GM12891 (cell line): ENCODE measurements at places on chromosomes 3 and 15.

- no peak for DNase-seq
Measured at GRCh38 chr15:75928680-75929608, 25.3 kb downstream of the FBXO22 start.

GRCh38 chr3:31498791-31499190 is 33.9 kb upstream of the STT3B start:
- no peak for DNase-seq

DNA sequence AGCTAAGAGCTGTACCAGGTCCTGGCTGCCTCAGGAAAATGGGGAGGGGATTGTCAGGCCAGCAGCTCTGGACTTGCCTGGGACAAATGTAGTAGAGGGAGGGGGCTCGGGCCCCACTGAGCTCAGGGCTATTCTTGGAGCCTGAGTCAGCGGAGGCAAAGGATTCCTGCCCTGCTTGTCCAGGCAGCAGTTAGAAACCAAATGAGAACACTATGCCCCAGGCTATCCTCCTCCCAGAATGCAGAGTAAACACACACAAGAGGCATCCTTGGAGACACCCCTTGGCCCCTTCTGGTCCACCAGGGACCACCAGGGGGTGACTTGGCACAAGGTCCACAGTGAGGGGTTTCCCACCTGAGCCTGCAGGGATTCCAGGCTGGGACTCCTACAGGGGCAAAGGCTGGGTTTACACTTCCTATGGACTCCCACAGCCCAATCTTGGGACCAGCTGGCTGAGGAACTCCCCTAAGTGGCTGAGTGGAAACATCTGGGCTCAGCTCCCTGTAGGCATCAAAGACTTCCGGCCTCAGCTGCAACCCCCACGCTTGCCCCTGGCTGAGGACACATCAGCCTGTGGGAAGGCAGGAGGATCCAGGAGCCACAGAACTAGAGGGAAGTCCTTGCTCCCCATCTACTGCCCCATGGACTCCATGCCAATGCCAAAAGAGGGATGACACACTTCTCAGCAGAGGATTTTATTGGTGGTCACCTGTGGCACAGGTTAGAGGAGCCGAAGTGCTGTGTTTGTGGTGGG is 3.4 kb upstream of the COL7A1 start:
- no peak for DNase-seq

DNA sequence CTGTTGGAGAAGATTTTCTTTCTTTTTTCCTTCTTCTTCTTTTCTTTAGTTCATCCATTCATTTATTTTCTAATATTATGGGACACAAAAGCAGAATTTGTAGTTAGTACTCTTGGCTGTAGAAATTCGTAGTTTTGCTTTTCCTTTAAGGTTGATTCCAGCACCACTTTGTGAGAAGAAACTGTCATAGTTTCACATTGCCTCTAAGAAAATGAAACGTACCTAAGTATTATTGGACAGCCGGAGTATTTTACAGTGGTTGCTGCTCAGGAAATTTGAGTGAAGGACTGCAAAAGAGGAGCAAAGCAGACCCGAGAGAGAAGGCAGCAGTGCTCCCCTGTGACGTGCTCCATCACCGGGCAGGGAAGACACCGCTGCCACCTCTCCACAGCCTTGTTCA is 48.1 kb downstream of the PLCL2 start:
- no peak for DNase-seq

DNA sequence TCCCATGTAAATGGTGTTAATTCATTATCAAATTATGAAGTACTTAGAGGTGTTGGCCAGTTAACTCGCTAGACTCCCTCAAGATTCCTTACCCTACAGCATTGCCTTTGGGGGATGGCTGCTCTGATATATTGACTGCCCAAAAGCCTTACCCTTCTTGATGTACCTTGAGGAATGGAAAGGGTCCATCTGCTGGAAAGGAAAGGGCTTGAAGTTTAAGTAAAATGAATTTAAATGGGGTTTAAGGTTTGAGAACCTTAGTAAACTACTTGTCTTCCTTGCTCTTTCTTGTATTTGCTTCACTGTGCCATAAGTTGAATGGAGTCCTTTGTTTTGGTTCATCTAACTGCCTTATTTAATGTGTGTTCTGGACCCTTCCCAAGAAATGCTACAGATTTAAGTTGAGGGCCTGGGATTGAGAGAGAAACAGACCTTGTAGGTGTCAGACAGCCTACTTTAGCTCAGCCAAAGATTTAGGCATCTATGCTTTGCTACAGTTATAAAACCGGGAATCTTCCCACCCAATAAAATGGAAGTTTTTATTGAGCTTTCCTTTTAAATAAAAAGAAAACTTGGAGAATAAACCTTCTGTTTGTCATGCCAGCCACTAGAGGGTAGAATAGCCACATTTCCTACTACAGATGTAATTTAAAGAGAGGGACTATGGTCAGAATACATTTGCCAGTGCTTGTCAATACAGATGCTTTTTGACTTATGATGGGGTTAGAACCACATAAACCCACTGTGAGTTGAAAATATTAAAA is 25.3 kb downstream of the CMSS1 start:
- DNase-seq = no peak

GRCh38 chr3:127170814-127171213 is 22.1 kb upstream of the PRR23E start:
- no peak for DNase-seq

DNA sequence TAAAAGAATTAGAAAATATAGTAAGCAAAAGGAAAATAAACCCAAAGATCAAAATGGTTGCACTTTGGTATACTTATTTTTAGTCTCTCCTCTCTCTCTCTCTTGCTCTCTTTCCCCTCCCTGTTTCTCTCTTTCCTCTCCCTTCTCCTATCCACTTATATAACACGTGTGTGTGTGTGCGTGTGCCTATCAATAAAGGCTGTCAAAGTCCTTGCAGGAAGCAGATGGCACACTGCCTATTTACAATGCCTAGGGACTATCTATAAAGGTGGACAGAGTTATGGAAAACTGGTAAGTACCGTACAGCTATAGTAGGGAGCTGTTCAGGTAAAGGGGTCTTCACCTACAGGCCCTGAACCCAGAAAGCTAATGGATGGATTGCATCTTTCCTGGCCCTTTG is 161.6 kb downstream of the SQOR start:
- no peak for DNase-seq

- no peak for DNase-seq
Measured at GRCh38 chr3:38648659-38649499, 608 bp downstream of the SCN5A start.

DNA sequence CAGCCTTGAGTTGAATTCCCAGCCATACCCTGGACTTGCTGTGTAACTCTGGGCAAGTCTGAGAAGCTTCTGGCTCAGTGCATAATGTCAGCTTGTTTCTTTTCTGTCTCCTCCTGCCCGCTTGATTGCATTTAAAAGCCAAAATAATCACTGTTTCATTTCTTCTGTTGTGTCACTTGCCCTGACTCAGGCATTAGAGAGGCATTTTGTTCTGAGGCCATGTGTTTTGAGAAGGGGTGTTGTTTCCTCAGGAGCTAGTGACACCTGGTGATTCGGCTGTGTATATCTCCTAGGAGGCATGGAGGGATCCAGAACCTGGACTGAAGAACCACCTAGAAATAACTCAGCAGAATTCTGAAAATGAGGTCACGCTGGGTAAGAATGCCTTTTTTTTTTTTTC is 16.0 kb downstream of the WDR73 start:
- no peak for DNase-seq

GRCh38 chr3:141015481-141015880 is 35.7 kb upstream of the SPSB4 start:
- no peak for DNase-seq

GRCh38 chr15:64892847-64893403 is 18.8 kb upstream of the ANKDD1A start:
- DNase-seq = no peak

- DNase-seq = no peak
Measured at GRCh38 chr3:172135185-172135584, 95.8 kb downstream of the FNDC3B start.

DNA sequence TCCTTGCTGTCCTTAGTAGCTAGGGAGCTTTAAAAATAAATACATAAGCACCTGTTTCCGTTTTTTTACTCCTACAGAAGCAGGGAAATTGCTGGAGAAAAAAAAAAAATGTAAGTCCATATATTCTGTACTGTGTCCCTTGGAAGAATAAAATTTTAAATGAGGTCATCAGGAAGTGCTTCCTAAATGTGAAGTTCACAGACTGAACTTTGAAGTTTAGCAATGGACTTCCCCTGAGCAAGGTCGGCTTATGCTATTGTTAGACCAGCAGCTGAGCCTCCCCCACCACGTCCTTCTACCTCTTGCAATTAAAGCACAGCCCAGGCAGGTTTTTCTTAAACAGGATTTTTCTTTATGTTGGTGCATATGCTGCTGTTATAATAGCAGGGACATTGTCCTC is 26.3 kb downstream of the LIPC start:
- DNase-seq = no peak

GRCh38 chr15:48102167-48102566 is 18.6 kb upstream of the SLC24A5 start:
- DNase-seq = no peak

DNA sequence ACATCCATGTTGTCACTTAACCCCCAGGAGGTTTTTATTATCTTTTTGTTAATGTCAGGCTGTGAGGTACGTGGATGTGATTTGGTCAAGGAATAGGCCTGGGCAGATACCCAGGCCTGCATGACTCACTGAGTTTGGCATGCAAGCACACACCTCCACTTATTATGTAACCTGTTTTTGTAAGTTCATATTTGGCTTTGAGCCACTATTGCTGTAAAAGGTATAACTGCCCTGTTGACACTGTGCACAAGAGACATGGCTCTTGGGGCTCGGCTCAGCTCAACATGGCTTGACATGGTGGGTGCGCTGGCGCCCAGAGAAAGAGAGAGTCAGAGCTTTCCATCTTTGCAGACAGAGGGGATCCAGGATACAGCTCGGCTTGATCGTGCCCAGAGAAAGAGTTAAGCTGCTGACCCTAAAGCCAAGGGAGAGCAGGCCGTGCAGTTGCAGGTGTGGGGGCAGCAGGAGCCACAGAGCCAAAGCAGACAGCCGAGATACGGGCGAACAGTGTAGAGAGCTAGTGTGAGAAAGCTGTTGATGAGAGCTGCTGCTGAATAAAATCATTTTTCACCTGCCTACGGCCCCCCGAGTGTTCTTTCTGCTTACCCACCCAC is 67.9 kb upstream of the UNC13C start:
- no peak for DNase-seq

- no peak for DNase-seq
Measured at GRCh38 chr3:155317211-155317610, 23.7 kb upstream of the STRIT1 start.

GRCh38 chr3:129058441-129059200 is 2.0 kb upstream of the GP9 start:
- no peak for DNase-seq

DNA sequence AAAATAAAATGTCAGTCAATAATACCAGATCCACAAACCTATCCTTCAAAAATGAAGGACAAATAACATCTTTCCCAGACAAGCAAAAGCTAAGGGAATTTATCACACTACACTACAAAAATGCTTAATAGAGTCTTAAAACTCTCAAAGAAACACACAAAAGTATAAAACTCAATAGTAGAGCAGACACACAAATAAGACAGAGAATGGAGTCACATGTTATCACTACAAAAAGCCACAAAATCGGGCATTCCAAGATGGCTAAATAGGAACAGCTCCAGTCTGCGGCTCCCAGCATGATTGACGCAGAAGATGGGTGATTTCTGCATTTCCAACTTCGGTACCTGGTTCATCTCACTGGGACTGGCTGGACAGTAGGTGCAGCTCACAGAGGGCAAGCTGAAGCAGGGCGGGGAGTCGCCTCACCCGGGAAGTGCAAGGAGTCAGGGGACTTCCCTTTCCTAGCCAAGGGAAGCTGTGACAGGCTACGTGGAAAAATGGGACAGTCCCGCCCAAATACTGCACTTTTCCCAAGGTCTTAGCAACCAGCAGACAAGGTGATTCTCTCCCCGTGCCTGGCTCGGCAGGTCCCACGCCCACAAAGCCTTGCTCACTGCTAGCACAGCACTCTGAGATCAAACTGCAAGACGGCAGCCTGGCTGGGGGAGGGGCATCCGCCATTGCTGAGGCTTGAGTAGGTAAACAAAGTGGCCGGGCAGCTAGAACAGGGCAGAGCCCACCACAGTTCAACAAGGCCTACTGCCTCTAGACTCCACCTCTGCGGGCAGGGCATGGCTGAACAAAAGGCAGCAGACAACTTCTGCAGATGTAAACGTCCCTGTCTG is 46.3 kb downstream of the SENP7 start:
- DNase-seq = no peak

DNA sequence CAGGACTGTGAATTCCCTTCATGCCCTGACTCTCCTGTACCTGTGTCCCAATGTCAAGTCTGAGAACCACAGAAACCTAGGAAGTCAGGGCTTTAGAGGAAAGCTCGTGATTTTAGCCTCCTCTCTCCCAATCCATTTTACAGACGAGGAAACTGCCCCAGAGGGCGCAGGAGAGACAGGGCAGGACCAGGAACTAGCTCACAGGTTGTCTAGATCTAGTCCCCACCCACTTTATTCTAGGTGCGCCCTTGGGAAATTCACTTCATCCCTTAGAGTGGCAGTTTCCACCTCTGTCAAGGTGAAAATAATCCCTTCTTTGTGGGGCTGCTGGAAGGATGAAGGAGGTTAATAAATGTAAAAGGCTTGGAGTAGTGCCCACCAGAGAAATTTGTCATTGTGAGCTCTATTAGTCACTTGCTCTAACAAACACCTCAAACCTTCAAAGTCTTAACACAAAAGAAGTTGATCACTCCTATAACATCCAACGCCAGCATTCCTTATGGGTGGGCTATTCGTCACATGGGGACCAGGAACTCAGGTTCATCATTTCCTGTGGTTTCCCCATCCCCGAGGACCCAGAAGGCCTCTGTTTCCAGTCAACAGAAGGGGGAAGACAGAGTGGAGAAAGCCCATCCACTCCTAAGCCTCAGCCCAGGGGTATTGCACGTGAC is 282.3 kb downstream of the XXYLT1 start:
- DNase-seq = no peak

DNA sequence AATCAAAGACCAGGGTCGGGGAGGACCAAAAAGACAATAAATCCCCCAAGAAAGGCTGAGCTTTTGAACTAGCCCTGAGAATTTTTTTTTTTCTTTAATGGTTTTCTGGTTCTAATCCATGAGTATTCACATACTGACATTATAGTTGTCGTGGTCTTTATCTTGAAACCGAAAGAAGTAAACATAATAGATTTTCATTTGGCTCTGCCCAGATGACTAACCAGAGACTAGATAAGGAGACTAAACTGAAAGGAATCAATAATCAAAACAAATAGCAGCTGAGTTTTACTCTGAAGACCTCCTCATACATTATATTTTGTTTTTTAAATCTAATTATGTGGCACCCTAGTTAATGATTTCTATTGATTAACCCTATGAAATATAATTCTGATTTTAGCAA is 381.4 kb downstream of the CNTN3 start:
- no peak for DNase-seq

GRCh38 chr3:157551961-157552360 is 48.7 kb upstream of the VEPH1 start:
- no peak for DNase-seq
